ENCODE measurements at places on chromosomes 1 and 21.

GRCh38 chr1:247331525-247332214, at the start of gene ZNF496:
Gene ZNF496 (minus strand): TSS chr1:247331867. CDS start chr1:247329578, 2,289 bp downstream.
- DNase-seq: peak; percentile 75

GRCh38 chr1:202018468-202019234, 8.3 kb downstream of the ELF3 start:
- DNase-seq: peak; percentile 70

- no peak for DNase-seq
Measured at GRCh38 chr1:15214527-15214926, 32.5 kb upstream of the FHAD1 start.

- no peak for DNase-seq
Measured at GRCh38 chr1:241611736-241612135, 28.4 kb downstream of the CHML start.

DNA sequence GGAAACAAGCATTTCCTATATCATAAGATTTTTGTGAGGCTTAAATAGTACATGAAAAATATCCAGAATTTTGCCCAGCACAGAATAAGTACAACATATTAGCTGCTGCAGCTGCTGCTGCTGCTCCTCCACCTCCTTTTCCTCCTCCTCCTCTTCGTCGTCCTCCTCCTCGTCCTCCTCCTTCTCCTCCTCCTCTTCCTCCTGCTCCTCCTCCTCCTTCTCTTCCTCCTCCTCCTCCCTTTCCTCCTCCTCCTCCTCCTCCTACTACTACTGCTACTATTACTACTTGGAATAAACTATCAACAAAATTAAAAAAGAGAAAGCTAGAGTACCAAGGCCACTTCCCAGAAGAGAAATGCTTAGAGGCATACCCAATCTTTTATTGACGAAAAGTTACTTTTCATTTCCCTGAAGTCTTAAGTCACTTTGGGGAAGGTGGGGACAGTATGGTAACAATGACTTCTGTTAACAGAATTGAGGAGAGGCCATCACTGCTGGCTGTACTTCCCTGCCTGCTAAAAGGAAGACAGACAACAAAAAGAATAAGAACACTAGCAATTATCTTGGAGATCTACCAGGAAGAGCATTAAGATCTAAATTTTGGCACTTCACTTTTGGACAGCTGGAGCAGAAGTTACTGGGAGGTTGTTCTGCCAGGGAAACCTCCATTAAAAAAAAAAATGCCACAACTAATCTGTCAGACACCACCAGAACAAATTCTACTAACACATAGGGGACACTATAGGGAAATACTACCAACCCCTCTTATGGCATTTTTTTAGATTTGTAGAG, 7.1 kb downstream of the DENND1B start:
- DNase-seq: no peak

DNA sequence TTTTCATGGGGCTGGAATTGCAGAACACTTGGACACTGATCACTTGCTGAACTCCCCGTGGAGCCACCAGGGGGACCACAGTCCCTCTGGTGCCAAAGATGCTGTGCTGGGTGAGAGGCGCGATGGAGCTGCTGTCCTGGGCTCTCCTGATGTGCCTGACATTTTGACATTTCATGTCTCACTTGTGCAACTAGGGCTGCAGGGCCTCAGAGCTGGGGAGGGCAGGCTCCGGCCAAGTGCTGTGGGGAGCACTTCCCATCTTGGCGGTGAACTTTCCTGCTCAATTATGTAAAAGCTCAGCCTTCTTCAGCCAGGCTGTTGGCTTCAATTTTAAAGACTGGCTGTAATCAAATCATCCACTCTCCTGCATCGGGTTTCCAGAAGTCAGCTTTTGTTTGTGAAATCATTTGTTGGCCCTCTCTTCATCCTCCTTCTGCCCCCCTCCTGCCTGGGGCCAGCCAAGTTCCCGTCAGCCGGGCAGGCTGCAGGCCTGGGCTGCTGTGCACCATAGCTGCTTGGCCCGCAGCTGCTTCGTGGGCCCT, 36.8 kb downstream of the KCNAB2 start:
- DNase-seq: no peak

DNA sequence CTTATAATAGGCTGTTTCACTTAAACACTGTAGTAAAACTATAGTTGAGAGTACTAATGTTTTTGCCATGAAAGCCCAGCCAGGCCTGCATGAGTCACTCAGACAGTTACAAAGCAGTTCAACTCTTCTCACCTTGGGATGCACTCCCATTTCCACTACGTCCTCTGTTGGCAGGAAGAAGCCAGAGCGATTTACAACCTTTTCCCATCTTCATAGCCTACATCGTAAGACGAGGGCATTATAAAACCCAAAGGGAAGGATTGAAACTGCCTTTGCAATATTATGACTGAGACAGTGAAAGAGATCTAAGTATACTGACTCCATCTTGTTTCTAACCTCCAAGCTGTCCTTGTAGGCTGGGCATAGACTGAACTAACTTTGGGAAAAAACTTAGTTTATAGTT, 71.8 kb upstream of the CSF1 start:
- no peak for DNase-seq

DNA sequence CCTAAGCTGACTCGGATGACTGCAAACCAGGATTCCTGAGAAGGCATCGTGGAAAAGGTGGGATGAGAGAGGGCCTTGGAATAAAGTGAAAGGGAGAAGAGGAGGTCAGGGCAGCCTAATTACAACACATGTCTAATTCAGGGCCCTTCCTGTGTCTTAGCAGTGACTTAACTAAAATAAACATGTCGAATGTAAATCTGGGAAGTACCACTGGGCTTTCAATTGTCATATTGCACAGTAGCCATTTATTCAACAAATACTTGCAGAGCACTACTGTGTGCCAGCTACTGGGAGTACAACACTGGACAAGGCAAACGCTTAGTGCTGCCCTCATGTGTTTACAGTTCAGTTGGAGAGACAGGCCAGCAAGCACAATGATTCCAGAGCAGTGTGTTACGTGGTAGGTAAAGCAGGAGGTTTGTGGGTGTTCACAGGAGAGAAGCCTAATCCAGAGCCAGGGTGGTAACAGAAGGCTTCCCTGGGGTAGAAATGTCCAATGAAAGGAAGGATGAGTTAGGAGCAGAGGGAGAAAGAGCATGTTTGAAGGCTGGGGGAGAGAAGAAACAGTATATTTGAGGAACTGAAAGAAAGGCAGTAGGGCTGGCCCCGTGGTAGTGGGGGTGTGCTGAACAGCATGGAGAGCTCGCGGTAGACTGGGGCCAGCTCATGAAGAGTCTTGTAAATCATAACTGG, 38.0 kb upstream of the RASAL2 start:
- no peak for DNase-seq

GRCh38 chr1:18693256-18694098, 62.8 kb downstream of the PAX7 start:
- no peak for DNase-seq

GRCh38 chr1:190029441-190029840, 448.2 kb downstream of the BRINP3 start:
- no peak for DNase-seq

DNA sequence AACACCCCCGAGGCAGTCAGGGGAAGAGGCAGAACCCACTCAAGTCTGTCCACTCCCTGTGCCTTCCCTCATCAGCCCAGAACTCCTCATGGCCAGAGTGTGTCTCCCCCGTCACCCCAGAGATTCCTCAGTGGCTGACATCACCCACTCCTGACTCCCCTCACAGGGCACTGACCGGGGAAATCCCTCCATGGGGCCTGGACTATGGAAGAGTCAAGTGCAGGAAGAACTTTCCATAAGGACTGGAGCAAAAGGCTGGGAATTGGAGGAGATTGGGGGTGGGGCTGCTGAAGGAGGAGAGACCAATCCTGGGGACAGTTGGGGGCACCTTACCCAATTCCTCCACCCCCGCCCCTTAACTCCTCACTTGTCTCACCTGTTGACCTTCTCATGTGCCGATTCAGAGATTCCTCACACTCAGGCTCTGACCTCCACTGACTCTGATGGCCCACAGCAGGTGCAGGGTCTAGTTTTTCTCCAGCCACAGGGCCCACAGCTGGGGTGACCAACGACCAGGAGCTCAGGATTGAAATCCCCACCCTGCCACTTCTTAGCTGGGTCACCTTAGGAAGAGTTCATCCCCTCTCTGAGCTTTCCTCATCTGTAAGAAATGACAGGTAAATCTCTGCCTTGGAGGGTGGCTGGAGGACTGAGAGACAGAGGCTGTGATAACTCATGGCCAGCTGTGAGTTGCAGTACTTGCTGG, 481 bp upstream of the EXTL1 start:
- DNase-seq: no peak

- no peak for DNase-seq
Measured at GRCh38 chr1:213082420-213083111, 31.5 kb downstream of the RPS6KC1 start.

- no peak for DNase-seq
Measured at GRCh38 chr1:159935719-159936272, 9.6 kb downstream of the IGSF9 start.

DNA sequence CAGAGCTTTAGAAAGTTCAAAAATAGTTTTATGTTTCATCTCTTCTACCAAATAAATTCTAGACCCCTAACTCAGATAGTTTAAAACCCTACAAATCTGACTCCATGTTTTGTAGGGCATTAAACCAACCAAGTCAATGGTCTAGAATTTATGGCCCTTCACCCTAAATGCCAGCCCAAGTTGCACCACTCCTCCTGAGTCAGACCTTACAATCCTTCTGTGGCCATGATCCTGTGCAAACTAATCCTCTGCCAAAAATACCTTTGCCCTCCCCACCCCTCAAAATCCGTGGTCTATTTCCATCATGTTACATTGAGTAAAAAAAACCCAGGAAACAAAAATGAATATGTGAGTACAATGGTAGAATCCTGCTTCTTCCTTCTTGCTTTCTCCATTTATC, 179.3 kb downstream of the NR5A2 start:
- no peak for DNase-seq

- DNase-seq: no peak
Measured at GRCh38 chr1:67850611-67851075, 17.4 kb upstream of the GNG12 start.

DNA sequence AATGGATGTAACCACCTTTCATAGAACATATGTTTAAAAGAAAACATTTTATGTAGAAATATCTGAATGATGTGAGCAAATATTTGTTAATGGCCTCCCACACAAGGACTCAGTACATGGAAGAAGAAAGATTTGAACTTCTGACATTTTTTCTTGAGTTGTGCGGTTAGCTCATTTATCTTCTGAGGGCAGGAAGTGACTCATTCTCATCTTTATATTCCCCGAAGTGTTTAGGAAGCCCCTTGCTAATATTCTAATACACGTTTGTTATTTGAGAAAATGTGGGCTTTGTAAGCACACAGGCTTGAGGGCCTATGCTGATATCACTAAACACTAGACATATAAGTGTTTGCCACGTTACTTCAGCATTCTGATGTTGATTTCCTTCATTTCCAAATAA, 392.5 kb upstream of the PTBP2 start:
- no peak for DNase-seq

GRCh38 chr1:167871331-167871730, 42.6 kb downstream of the ADCY10 start:
- DNase-seq: no peak

- DNase-seq: no peak
Measured at GRCh38 chr1:58555393-58555792, 8.9 kb upstream of the OMA1 start.

DNA sequence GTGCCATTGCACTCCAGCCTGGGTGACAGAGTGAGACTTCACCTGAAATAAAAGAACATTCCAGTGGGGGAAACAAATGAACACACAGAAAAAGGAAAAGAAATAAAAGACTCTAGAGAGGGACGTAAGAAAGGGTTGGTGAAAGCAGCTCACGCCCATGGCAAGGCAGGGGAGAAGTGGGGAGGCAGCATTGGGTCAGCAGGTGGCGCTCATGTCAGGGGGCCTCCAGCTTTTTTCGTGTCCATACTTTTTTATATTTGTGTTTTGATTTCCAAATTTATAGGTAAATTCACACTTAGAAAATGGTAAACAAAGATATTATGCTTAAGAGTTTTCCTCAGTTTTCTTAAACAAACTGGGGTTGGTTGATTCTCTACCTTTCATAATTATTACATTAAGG, 45.5 kb downstream of the VPS13D start:
- DNase-seq: no peak

- no peak for DNase-seq
Measured at GRCh38 chr1:155961937-155962336, 16.4 kb downstream of the ARHGEF2 start.

DNA sequence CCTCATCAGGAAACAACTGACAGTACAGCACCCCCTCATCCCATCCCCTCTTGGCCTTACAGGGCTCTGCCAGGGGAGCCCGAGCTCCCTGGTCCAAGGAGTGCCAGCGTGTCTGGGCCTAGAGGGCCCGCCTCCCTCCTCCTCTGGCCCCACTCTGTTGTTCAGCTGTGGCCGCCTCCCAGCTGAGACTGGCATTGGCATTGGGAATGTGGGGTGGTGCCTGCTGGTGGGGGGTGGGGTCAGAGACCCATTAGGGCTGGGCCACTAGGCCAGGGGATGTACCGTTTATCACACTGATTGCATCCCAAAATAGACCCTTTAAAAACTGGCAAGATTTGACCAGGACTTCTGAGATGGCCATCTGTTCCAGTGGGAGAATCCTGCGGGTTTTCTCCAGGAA, 1.4 kb downstream of the LDLRAP1 start:
- DNase-seq: no peak

DNA sequence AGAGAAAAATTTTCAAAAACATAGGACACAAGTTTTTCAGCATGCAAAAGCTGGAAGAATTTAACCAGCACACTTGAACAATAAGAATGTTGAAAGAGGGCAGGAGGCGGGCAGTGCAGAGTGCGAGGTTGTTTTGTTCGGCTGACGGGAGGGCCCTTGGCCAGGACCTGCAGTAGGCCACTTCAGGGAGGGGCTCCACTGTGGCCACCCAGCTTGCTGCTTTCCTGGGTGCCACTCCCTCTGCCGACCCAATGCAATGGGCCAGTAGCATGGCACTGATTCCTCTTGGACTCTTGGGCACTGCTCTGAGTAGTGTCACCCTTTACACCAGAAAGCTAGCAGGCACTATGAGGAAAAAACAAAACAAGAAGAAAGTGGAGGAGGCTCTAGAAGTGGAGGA, 92.9 kb downstream of the SNRPE start:
- DNase-seq: no peak

- no peak for DNase-seq
Measured at GRCh38 chr1:50976111-50976889, 6.3 kb downstream of the CDKN2C start.

- no peak for DNase-seq
Measured at GRCh38 chr1:186155594-186155993, 219.5 kb downstream of the TPR start.

GRCh38 chr1:14168326-14169063, 430.0 kb upstream of the KAZN start:
- DNase-seq: no peak

GRCh38 chr1:232472485-232473041, 157.4 kb downstream of the SIPA1L2 start:
- no peak for DNase-seq

- no peak for DNase-seq
Measured at GRCh38 chr1:164609089-164609488, 50.1 kb downstream of the PBX1 start.

Data from liver (tissue), 10 donors.